Stimulated activated CD8-positive, alpha-beta memory T cell treated with anti-CD3 and anti-CD28 coated beads, Interleukin-15, amount 100 ng/mL, for 4 hours (primary cell): ENCODE measurements at places on chromosomes 1 and 21.
A peak's percentile ranks its signal among the peaks of the same experiment; 100 is the strongest.

GRCh38 chr1:173190101-173190936 lies 16.8 kb downstream of the TNFSF4 start:
- DNase-seq, result no peak

- no peak for DNase-seq
These were observed at the start of gene ZNF436 for GRCh38 chr1:23369335-23370013. Gene ZNF436, minus strand, starts transcription at chr1:23369836. Its CDS starts 1,831 bp downstream, at chr1:23368005.

DNA sequence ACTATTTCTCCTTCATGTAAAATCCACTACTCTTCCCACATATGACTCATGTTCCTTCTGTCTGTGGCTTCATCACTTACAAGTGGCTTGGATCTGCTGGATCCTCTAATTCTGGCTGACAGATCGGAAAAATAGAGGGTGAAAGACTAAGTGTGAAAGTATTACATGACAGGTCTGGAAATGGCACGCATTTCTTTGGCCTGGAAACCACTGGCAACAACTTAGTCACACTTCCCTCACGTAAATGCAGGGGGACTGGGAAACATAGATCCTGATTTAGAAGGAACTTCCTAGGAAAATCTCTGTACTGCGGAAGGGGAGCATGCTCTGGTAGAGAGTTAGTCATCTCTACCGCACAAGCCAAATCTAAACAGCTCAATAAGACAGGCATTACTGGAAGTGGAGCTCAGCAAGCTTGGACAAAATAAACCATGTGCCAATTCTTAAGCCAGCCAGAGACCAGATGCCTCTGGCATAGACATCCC lies 305.4 kb upstream of the PTBP2 start:
- no peak for DNase-seq

GRCh38 chr1:43367904-43368645 lies at the start of gene ELOVL1:
Gene ELOVL1, minus strand, starts transcription at chr1:43368011. Its CDS starts 2,402 bp downstream, at chr1:43365609.
- DNase-seq, result peak; percentile 64

- DNase-seq, result no peak
These were observed 8.7 kb downstream of the BATF3 start for GRCh38 chr1:212690816-212691403.

GRCh38 chr1:55155522-55155921 lies 59.6 kb downstream of the USP24 start:
- no peak for DNase-seq

GRCh38 chr1:90387805-90388204 lies 329.3 kb downstream of the BARHL2 start:
- DNase-seq, result no peak

- no peak for DNase-seq
These were observed 145.1 kb upstream of the WNT4 start for GRCh38 chr1:22287946-22288520.

DNA sequence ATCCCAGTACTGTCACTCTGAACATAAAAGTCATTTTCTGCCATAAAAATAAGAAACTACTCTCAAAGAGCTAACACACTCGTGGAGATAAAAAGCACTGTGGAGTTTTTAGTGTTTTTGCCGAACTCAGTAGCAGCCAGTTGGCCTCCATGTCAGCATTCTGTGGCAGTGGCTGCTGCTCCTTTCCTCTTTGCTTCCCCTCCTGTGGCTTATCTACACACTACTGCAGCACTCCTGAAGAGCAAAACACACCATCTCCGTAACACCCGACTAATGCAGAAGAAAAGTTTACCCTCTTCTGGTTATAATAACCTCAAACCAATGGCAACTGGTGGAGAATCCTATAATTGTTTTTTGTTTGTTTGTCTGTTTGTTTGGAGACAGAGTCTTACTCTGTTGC lies 44.9 kb downstream of the RAB3GAP2 start:
- no peak for DNase-seq

DNA sequence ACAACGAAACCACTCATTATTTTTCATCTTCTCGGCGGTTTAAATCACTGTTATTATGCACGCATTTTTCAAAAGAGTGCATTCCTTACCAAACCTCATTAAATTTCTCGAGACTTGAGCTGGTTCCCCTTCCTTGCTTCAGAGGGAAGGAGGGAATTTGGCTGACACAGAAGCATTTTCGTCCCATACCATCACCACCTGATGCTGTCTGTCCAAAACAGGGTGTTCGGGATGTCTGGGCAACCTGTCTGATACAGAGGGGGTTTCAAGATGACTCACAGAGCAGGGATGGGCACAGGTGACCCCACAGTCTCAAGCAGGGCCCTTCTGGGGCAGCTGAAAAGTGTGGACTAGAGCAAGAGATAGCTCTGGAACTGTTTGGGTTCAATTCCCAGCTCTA lies 12.3 kb upstream of the RCC2 start:
- no peak for DNase-seq

- DNase-seq, result no peak
These were observed 11.2 kb downstream of the AGO1 start for GRCh38 chr1:35894183-35894582.

DNA sequence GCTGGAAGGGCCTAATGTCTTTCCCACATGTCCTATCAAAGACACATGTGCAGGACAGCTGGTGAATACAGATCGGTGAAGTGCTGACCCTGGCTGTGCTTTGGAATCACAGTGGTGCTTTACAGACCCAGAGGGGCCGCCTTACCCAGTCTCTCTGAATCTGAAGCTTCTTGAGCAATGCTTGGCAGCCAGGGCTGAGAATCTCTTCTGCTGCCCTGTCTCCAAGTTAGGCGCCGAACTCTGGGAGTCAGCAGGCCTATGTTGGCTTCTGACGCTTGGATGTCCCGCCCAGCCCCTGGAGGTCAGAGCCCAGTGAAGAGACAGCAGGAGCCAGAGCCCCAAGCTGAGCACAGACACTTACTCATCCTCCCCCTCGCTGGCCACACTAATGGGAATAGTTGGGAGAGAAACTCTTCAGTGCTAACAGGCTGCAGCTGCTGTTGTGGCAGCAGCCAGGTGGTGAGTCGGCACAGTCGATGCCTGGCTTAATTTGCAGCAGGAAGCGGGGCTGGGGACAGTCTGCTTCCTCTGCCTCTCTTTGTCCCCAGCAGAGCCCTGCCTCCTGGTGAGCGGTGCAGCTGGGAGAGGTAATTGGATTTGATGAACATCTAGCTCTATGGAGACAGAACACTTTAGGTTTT lies 68.1 kb downstream of the URB2 start:
- DNase-seq, result no peak
